ENCODE measurements at places on chromosomes 12 and 14.
A peak's percentile ranks its signal among the peaks of the same experiment; 100 is the strongest.

- DNase-seq: no peak
Measured at GRCh38 chr12:130460611-130461446, 123.1 kb downstream of the PIWIL1 start.

DNA sequence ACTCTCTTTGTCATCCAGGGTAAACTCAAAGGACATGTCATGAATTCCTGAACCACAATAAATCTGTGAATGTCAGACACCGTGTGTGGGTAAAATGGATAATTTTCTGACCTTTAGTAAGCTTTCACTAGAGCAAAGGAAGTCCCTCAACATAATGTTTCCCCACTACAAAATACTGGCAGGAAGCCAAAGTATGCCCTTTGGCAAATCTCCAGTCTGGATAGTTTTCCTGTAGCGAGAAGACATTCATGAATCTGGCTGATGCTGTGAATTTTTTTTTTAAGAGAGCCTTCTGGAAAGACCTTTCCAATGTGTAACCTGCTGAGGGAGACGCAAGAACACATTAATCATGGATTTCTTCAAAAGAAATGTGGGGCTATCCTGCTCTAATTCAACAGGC is 389.6 kb upstream of the DDHD1 start:
- DNase-seq: no peak

GRCh38 chr14:103091041-103091882 is 3.3 kb upstream of the EXOC3L4 start:
- no peak for DNase-seq

- no peak for DNase-seq
Measured at GRCh38 chr12:67842124-67842523, 147.1 kb upstream of the IFNG-AS1 start.

DNA sequence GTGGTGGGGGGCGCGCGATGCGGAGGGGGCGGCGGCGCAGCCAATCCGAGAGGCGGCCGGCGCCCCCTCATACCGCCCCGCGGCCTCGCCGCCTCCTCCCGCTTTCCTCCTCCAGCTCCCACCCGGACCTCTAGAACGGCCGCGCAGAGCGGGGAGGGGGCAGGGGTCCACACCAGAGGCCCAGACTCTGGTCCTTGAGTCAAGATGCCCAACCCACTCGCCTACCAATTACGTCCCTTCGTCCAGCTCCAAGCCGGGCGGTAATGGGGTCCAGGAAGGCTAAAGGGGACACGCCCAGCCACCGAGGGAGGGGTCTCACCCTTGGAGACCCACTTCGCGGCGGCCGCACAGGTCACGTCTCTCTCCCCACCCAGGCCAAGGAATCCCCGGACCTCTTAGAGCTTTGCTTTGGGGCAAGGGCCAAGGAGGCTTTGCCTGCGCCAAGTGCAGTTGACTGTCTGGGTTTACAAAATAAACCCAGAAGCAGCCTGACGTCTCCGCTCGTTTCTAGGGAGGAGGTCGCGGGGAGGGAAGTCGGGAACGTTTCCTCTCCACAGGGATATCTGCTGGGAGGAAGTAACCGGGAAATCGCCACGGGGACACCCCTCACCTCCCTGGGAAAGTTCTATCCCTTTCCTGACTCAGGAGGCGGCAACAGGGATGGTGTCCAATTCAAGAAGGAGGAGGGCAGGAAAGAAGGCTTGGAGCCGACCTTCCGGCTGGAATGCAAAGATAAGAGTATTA is 394 bp upstream of the AMIGO2 start:
- no peak for DNase-seq

- DNase-seq: no peak
Measured at GRCh38 chr12:46585854-46586621, 213.5 kb upstream of the SLC38A2 start.

DNA sequence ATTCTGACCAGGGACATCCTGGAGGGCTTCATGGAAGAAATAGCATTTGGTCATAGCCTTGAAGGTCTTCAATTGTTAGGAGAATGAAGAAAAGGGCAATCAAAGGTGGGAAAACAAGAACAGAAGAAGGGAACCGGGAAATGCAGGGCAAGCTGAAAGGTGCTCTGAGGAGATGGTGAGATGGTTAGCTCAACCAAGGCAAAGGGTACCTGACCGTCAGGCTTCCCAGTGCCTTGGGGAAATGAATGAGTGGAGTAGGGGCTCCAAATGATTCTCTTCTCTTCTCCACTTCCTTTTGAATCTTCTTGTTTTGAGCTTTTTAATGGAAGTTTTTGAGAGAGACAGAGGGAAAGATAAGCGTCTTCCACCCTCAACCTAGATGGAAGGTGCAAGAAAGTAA is 155.6 kb upstream of the PWP1 start:
- no peak for DNase-seq

DNA sequence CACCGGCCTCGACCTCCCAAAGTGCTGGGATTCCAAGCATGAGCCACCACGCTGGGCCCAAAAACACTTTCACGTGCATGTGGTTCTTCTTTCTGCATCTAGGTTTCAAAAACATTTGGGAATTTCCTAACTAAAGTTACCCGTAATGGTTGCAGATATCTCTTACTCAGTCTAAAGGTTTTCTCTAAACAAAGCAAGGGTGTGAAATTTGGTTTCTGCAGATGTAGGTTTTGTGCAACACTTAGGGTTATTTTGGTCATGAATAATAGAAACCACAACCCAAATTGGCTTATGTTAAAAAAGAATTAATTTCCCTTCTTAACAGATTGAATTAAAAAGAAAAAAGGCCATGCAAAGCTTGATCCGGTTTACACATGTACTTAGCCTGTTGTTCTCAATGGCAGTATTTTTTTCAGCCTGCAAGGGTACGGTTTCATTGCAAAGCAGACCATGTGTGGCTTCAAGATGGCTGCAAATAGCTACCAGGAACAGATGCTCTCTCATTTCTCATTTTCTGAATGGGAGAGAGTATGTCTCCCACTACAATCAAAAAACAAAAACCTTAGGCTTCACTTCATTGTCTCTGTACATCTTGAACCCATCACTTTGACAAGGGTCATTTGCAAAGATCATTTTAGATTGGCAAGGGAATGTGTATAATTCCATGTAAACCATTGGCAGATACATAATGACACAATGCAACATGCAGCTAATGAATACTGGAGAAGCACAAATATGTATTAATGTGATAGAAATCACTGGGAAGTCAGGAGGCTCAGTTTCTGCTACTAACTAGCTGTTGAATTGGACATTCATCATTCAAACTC is 491.2 kb upstream of the FLRT2 start:
- DNase-seq: no peak

DNA sequence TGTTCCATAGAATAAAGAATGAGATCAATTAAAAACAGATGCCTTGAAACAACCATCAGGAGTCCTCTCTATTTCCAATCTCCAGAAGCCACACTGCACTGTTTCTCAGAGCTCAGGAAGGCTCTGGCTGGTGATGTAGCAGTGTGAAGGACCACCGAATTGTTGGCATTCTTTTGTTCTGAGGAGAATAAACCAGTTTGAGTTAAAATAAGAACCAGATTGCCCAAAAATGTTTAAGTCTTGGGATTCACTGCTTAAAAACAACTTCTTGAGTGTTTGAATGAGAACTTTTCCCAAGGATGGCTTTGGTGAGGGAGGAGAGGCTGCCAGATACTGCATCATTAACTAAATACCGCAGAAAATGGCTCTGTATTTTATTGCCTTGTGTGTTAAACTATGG is 341.2 kb downstream of the C12orf75 start:
- no peak for DNase-seq

DNA sequence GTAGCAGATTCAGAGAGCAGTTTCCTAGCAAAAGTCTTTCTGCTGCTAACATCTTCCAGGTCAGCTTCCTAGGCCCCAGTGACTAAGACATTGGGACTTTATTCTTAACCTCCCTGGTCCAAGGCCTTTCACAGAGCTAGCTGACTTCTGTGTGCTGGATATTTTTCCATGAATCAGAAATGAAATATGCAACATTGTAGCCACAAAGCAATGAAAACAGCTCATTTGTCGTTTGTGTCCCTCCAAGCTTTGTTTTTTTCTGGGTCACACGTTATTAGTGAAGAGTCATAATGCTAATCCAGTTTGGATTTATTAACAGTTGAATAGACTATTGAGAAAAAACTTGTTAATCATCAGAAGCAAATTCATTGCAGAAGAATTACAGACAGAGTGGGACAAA is 82.4 kb downstream of the ARF6 start:
- DNase-seq: no peak

GRCh38 chr14:60356386-60356785 is 107.4 kb downstream of the PPM1A start:
- DNase-seq: no peak

- no peak for DNase-seq
Measured at GRCh38 chr14:100025111-100025510, 40.1 kb upstream of the EVL start.

- DNase-seq: no peak
Measured at GRCh38 chr14:98103705-98104104, 1168.3 kb downstream of the BCL11B start.

- DNase-seq: no peak
Measured at GRCh38 chr14:81406863-81407262, 6.7 kb upstream of the STON2 start.

DNA sequence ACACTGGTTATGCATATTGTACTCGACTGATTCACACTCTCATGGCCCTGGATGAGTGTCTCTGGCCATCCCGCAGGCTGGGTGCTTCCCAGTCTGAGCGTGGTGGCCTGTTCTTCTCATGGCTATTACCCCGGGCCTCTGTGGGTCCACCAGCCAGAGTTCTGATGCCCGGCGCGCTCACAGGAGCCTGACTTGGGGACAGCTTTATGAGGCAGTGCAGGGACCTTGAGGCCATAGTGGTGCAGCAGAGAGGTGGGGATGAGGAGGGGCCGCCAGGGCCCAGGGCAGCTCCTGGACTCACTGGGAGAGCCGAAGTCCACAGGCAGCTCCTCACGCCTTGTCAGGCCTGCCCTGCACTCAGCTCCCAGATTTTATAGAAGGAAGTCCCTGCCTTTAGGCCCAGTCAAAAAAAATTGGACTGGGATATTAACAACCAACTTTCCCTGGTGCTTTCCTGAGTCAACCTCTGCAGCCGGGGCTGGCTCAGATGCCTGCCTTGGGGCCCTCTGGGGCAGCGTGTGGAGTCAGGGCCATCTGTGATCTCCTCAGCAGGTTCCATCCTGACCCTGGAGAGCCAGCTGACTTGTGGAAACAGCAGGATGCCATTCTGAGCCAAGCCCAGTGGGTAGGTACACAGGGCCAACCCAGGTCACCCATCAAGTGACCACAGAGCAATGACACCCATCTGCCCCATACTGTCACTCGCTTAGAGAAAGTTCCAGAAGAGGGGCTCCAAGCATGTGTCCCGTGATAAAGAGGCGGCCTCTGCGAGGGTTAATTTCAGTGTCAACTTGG is 89.4 kb upstream of the DIO3 start:
- no peak for DNase-seq

GRCh38 chr12:47556261-47557030 is 149.4 kb downstream of the RPAP3 start:
- DNase-seq: no peak

GRCh38 chr12:93266-94005 is 26.9 kb downstream of the IQSEC3 start:
- DNase-seq: no peak

GRCh38 chr14:74261288-74261687 is 22.0 kb downstream of the VSX2 start:
- no peak for DNase-seq

GRCh38 chr12:68001486-68002466 is 12.5 kb downstream of the IFNG-AS1 start:
- DNase-seq: peak; percentile 8

GRCh38 chr12:66290716-66291200 is 11.5 kb upstream of the HELB start:
- no peak for DNase-seq

GRCh38 chr12:9388379-9388778 is 180.2 kb upstream of the PZP start:
- no peak for DNase-seq

Measured in KG1 (cell line).